Activated CD4-positive, alpha-beta T cell treated with anti-CD3 and anti-CD28 coated beads for 36 hours (primary cell): ENCODE measurements at places on chromosomes 16 and 17. TPM values are rescaled to one million over a fixed set of nuclear protein-coding genes. Genes with fewer than 3 reads are reported as not detected.

- no peaks in the 10 kb centered on the region for H3K27me3 ChIP-seq
- no peak overlapping the region for H3K4me3 ChIP-seq
- H3K27ac ChIP-seq: no peak overlapping the region
- no peaks in the 10 kb centered on the region for H3K4me1 ChIP-seq
- peaks cover 12% of the 10 kb centered on the region for H3K36me3 ChIP-seq
- no peak for DNase-seq
These were observed 14.3 kb downstream of the EFCAB13 start for GRCh38 chr17:47338026-47338425.

DNA sequence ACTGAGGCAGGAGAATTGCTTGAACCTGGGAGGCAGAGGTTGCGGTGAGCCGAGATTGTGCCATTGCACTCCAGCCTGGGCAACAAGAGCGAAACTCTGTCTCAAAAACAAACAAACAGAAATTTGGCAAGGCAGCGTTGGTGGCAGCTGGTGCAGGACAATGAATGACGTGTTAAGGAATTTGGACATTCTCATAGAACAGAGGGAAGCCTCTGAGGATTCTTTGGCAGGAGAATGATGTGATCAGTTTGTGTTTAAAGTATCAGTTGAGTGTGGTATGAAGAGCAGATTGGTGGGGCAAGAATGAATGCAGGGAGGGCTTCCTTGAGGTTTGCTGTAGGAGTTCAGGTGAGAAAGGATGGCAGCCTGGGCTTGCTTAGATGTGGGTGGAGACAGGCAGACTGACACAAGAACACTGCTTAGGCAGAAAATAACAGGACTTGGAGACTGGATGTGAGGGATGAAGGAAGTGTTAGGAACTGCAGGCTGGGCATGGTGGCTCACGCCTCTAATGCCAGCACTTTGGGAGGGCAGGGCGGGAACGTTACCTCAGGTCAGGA lies 4.8 kb downstream of the CYB5D2 start:
- DNase-seq: no peak
- H3K27ac ChIP-seq: no peak overlapping the region
- no peak overlapping the region for H3K4me3 ChIP-seq
- H3K36me3 ChIP-seq: peaks cover 2% of the 10 kb centered on the region
- H3K27me3 ChIP-seq: no peaks in the 10 kb centered on the region

DNA sequence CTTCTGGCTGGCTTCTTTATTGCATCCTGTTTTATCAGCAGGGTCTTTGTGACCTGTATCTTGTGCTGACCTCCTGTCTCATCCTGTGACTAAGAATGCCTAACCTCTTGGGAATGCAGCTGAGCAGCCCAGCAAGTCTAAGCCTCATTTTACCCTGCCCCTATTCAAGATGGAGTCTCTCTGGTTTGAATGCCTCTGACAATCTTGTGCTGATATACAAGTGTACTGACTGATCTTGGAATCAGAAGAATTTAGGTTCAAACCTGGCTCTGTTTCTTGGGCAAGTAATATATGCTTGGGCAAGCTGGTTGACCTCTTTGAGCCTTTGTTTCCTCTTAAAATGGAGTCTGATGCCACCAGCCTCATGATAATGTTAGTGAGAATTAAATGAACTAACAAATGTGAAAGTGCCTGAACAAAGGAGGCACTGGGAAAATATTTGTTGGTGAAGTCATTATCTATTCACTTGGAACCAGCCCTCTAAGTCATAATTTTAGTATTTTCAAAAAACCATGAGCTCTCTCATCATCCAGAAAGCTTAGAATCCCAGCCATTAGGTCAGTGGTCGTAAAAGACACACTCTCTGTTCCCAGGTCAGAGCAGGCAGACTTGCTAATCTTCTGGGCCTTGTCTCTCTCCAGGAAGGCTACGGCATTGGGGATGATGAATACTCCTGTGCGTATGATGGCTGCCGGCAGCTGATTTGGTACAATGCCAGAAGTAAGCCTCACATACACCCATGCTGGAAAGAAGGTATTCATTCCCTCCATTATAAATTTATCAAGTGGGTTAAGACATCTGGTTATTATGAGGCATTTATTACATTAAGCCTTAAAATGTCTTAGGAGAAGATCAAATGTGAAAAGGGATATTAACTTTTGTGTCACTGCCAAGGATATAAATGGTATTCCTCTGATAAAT lies 18.1 kb upstream of the ARL2BP start:
- no peak overlapping the region for H3K4me3 ChIP-seq
- no peak for DNase-seq
- no peak overlapping the region for H3K27ac ChIP-seq
- H3K4me1 ChIP-seq: no peaks in the 10 kb centered on the region

DNA sequence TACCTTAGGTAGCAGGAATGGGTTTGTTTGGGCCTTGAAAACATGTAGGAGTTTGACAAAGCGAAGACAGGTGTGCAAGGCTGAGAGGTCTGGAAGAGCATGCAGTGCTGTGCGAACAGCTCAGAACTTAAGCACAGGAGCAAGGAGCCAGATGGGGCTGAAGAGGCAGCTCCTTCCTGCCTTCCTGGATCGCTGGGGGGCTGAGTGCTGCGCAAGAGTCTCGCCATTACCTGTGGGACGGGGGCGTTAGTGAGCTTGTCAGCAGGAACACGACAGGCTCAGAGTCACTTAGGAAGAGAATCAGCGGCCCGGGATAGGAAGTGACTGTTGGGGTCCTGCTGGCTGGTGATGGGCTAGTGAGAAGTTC lies 464 bp upstream of the MRM1 start:
- H3K27ac ChIP-seq: peak overlapping the region; percentile 92
- H3K36me3 ChIP-seq: peaks cover 17% of the 10 kb centered on the region
- H3K4me1 ChIP-seq: peaks cover 31% of the 10 kb centered on the region
- no peaks in the 10 kb centered on the region for H3K27me3 ChIP-seq

- H3K4me3 ChIP-seq: peak overlapping the region; percentile 85
- DNase-seq: no peak
- peaks cover 47% of the 10 kb centered on the region for H3K36me3 ChIP-seq
- no peaks in the 10 kb centered on the region for H3K27me3 ChIP-seq
- peaks cover 27% of the 10 kb centered on the region for H3K4me1 ChIP-seq
These were observed 1.6 kb downstream of the SIRT7 start for GRCh38 chr17:81916234-81917001.

The RPS6KB1 gene
- total RNA-seq: 52.6 TPM

The RGS9 gene
- 1.8 TPM for total RNA-seq

The SDR42E1 gene
- total RNA-seq: 7.4 TPM

The SSH2 gene
- total RNA-seq: 36.1 TPM

The MFAP4 gene
- not detected for total RNA-seq

The CLEC19A gene
- total RNA-seq: not detected

The KCTD19 gene
- total RNA-seq: 2.0 TPM
